Stimulated activated CD4-positive, alpha-beta T cell treated with anti-CD3 and anti-CD28 coated beads, Interleukin-15, amount 100 ng/mL, for 24 hours (primary cell): ENCODE measurements at places on chromosomes 1 and 21.

- peak; percentile 72 for DNase-seq
Measured at GRCh38 chr1:41241354-41241748, 755 bp downstream of the SCMH1 start.

DNA sequence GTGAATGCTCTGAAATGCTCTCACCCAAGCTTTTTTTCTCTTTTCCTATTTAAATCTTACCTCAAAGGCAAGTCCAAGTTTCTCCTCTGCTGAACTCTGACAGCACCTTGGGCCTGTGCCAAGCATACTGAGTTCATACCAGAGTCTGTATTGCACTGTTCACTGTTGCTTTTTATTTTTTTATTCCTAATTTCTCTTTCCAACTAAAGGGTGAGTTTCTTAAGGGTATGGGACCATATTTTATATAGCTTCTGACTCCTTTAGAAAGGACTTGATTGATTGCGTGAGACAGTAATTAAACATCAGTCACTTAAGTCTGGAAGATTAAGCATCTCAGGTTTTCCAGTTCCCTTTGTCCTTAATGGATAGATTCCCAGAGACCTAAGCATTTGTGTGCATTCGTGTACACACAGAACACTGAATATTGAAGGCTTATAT, 69.9 kb downstream of the CACHD1 start:
- no peak for DNase-seq

GRCh38 chr1:64584479-64584878, 114.5 kb downstream of the CACHD1 start:
- DNase-seq: no peak

GRCh38 chr1:36580524-36580923, 97.8 kb upstream of the CSF3R start:
- DNase-seq: no peak

DNA sequence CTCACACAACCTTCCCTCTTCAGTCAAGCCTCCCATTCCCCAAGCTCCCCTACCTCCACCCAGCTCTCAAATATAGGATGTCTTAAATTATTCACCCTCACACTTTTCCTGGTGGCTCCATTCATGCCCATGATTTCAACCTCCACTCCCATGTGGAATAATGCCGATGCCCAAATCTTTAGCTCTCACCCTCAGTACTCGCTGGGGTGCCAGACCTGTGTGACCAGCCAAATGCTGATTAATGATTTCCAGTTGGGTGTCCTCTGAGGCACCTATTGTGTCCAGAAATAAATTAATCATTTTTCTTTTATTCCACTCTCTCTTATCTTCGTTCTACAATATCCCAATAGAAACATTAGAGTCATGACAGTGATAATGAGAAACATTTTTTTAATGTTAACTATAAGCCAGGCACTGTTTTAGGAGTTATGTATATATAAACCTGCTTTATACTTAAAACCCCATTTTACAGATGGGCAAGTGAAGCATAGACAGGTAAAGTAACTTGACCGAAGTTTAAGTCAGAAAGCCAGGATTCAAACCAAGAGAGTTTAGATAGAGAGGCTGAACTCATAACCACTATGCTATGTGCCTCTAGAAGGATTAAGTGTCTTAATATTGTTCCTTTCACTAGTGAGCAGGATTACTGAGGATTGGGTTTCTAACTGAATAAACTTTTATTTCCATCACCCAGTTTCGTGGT, 209.7 kb downstream of the DUSP10 start:
- DNase-seq: no peak

DNA sequence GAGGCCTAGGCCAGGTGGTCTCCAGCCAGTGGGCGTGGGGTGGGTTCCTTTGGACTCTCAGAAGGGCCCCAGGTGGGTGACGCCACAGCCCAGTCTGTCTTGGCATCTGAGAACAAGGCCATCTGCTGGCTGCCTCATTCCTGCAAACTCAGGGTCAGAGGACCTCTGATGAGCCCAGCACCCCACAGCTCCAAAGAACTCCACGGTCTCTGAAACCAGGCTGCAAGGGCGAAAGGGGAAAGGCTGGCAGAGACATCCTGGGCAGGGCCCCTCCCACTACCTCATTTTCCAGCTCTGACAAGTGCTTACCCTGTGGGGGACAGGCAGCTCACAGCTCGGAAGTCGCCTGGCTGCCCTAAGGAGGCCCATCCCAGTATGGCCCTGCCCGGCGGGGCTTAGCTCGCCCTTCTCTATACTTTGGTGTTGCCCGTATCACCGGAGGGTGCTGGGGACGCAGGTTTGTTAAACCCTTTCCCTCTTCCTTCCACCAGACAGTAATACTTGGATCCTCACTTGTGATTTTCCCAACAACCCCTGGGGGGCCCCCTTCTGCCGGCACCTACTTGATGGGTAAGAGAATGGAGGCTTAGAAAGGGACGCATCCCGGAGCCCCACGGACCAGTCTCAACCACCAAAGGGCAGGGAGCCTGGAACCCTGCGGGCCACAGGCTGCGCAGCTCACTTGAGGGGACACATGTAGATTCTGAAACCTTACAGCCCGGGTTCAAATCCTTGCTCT, 10.9 kb upstream of the EDN2 start:
- DNase-seq: peak; percentile 42

DNA sequence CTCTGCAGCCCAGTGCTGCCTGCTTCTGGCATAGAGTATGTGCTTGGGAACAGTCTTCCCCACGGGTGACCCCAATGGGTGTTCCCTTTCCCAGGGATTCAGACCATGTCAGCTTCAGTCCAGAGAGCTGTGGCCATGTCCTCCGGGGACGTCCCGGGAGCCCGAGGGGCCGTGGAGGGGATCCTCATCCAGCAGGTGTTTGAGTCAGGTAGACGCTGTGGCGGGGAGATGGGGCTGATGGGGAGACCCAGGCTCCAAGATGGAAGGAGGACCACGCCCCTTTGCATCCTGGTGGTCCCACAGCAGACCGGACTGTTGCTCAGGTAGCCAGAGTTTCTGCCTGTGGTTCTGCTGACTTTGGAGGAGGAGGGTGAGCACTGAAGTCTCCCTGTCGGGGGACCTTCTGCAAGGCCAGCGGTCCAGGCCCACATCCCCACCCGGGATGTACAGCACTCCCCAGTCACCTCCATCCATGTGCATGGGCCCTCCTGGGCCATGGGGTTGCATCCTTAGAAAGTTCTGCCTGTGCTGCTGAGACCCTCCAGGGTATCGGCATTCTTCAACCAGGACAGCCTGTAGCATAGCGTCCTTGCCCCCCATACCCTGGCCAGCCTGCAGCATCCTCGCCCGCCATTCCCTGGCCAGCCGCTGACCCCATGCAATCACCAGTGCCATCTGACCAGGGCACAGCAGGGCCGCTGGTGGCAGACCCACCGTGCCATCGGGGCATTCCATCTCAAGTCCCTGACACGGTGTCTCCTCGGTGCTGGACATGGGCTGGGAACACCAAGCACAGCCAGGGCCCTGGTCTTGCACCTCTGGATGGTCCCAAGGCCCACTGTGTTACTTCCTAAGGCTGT, 2.8 kb downstream of the AIRE start:
- no peak for DNase-seq

DNA sequence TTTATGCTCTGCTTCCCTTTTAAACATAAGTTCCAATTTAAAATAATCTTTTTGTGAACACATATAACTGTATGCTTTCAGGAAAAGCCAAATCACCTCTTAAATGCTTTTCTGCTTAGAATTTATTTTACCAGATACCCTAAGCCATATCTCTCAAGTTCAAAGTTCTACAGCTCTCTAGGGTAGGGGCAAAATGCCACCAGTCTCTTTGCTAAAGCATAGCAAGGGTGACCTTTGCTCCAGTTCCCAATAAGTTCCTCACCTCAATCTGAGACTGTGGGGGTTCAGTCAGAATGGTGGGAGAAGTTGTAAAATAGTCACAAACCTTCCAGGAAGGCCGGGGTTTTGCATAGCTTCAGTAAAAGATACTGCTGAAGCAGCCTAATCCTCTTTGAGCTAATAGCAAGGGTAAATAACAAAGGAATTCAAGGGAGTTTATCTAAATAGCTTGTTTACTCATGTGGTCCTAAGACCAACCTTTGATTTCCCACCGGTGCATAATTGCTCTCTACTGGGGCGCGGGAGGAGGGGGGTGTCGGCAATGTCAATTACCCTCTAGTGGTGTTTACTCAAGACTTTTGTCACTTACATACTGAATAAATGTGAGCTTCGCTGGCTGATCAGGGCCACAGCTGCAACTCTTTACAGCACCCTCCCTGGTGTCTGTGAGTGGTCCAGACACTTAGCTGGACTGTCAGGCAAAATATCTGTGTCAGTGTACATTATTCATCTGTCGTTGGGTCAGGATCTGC, 1376.2 kb downstream of the NCAM2 start:
- DNase-seq: no peak

DNA sequence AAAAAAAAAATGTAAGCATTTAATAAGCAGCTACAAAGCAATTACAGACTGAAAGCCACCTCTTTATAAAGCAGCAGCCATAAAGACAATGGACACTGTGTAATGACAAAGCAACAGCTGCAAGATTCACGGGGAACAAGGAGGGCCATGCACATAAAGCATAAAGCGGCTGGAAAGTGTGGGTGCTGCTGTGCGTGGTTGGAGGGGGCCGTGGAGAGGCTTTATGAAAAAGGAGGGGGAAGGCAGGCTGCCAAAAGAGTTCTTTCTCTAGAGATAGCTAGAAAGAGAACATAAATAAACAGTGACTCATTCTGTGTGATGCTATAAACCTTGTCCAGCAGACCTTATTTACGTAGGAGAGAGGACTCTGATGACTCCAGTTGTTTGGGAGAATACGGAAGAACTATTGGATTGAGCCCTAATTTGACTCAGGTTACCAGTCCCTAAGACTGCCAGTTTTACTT, 49.3 kb downstream of the ADAMTS1 start:
- no peak for DNase-seq

- DNase-seq: no peak
Measured at GRCh38 chr1:111968511-111968910, 21.0 kb downstream of the KCND3 start.

- no peak for DNase-seq
Measured at GRCh38 chr1:218361298-218362065, 16.3 kb downstream of the TGFB2 start.

GRCh38 chr1:184194236-184194635, 142.7 kb downstream of the TSEN15 start:
- no peak for DNase-seq

DNA sequence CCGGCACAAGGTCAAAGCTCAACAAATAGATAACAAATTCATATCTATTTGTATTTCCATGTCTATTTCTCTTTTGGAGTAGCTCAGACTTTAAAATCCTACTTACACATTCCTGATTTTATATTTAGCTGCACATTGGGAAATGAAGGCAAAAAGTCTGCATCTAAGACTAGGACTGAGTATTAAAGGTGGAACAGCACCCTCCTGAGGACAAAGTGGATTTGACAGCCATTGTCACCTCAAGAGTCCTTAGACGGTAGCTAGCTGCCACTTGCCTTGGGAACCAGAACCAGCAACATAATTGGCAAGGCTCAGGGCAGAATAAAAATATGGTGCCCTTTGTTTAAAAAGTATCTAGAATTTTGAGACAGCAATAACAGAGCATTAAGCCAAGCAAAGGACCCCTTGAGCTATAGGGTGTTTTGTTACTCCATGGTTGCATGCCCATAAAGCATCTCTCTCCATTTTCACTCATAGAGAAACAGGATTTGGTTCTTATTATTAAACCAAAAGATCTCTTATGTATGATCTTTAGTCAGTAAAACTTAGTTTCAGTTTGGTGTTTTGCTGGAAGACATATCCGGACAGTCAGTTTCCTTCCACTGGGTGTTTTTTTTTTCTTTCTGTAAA, 30.0 kb upstream of the SGIP1 start:
- peak; percentile 51 for DNase-seq

- DNase-seq: no peak
Measured at GRCh38 chr1:248837045-248837780, 811 bp upstream of the ZNF672 start.

GRCh38 chr1:186059311-186059710, 315.7 kb downstream of the TPR start:
- DNase-seq: no peak

DNA sequence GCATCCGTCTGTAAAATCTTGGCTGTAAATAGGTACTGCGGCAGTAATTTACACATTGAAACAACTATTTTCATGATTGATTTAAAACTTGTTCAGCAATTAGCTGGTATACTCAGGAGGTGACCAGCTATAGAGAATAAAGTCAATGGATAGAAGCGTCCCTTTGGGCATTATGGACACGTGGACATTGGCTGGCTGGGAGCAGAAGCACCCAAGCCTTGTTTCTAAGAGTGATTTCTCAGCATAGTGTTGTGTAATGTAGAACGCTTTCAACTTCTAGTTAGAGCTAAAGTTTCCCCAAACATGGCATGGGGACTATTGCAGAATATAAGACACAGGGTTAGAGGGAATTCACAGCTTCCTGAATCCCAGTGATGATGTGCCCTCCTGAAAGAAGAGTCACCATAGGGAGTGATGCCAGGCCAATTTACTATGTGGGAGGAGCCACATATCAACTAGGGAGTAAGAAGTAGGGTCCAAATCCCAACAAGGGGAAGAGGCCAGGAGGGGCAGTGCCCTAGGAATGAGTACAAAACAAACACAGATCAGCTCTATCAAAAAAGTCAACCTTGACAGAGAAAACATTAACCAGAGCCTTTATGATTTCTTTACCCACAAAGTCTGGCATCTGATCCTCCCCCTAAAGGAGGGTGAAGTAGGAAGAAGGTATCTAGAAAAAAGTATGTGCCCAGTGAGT, 92.7 kb downstream of the SUSD4 start:
- DNase-seq: no peak

DNA sequence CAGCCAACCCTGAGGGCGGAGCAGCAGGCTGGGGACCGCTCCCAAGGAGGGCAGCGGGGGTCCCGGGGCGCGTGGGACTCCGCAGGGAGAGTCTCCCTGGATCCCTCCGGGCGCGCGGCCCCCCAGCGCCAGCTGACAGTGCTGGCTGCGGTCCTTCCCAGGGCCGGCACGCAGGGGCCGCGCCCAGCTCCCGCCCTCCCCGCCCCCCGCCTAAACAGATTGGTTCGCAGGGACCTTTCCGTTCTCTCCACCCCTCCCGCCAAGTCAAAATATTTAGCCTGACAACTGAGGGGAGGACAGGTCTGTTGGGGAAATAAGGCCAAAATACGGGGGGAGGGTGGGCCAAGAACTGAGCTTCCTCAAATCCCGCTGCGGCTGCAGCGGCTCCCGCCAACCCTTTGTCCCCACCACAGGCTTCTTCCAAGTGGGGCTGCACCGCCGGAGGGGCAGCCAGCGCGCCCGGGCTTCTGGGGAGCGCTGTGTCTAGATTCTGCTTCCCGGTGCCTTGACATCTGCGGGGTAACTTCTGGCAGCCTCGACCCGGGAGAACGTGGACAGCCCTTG, at the start of gene INSRR:
TSS of gene INSRR (minus strand) at position 159 of the 564 bp plus-strand sequence. CDS start 496 bp downstream, outside the sequence.
- DNase-seq: no peak

GRCh38 chr1:207430602-207431001, 23.5 kb upstream of the CR2 start:
- DNase-seq: no peak

DNA sequence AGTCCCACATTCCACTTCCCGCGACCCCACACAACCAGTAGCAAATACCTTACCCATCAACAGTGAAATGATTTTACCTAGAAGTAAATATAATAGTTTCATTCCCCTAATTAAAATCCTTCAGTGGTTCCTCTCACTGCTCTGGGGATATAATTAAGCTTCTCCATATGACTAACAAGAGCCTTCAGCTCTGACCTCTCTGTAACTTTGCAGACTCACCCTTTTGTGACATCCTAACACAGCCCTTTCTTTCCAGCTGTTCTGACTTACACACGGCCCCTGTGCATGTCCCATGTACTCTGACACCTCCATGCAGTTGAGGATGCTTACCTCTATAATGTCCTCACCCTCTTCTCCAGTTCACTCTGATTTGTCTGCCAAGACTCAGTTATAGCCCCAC, 137.3 kb upstream of the SPAG17 start:
- no peak for DNase-seq

GRCh38 chr1:226645279-226645976, 93.7 kb downstream of the ITPKB start:
- DNase-seq: no peak

- no peak for DNase-seq
Measured at GRCh38 chr1:225813214-225813964, 3.5 kb downstream of the EPHX1 start.
